ENCODE measurements at places on chromosomes 11 and 22.

DNA sequence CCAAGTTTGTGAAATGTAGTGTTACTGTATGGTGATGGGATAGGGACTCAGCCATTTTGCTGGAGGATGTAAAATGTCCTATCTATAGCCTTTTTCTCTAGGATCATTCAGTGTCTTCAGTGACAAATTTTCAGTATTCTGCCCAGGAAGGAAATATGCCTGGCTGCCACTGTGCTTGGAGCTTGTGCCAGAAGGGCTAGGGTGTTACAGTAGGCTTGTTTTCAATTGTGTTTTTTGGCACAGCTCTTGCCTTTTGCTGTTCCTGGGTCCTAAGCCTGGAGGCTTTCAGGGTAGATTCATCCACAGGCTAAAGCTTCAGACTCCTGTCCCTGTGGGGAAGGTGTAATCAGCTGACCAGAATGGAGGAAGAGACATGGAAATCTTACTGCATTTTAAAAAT is 22.0 kb upstream of the PHOX2A start:
- no peak for DNase-seq

DNA sequence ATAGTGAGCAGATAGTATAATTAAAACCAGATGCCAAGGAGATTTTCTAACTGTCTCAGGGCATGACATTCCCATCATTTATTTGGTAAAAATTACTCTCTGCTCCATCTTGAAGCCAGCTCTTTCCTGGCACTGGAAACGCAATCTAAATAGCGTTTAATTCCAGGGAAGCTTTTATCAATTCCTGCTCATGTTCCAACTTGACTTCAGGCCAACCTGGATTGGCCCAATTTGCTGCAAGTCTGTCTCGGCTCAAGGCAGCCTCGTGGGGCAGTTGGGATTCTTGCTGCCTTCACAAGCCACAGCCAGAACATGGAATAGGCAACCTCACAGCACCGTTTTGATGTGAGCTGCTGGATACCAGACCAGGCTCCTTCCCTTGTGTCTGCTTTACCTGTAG is 1255.9 kb downstream of the TBC1D22A start:
- no peak for DNase-seq

DNA sequence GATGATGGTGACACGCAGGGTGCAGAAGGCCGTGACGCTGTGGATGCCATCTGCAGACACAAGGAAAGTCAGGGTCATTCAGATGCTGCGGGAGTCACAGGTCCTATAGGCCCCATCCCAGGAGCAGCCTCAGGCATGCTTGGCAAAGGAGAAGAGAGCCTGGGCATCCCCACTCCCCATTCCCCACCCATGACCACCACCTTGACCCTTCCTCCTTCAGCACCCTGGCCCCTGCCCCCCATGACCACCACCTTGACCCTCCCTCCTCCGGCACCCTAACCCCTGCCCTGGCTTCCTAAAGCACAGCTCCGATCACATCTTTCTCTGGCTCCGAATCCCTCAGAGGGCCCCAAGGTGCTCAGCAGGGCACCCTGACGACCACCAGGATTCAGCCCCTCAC is 73.1 kb downstream of the CELSR1 start:
- no peak for DNase-seq

DNA sequence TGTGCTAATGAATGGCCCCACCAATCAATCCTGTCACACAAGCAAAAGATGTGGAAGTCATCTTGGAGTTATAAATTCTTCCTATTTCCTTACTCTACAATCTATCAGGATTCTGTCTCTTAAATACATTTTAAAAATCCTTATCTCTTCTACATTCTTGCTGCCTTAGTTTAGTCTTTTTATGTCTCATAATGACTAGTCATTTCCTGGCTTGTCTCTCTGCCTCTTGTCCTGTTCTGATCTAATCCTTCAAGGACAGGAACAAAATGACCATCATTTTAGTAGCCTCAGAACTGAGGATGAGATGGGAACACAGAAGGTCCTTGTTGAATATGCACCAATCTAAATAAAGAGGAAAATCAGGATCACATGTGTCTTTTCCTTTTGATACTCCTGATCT is 56.6 kb upstream of the LIN7C start:
- no peak for DNase-seq

- DNase-seq, result no peak
These were observed 2.3 kb downstream of the ADORA2A start for GRCh38 chr22:24429411-24430365.

GRCh38 chr22:38707346-38707745 is 1.6 kb downstream of the GTPBP1 start:
- DNase-seq, result no peak

DNA sequence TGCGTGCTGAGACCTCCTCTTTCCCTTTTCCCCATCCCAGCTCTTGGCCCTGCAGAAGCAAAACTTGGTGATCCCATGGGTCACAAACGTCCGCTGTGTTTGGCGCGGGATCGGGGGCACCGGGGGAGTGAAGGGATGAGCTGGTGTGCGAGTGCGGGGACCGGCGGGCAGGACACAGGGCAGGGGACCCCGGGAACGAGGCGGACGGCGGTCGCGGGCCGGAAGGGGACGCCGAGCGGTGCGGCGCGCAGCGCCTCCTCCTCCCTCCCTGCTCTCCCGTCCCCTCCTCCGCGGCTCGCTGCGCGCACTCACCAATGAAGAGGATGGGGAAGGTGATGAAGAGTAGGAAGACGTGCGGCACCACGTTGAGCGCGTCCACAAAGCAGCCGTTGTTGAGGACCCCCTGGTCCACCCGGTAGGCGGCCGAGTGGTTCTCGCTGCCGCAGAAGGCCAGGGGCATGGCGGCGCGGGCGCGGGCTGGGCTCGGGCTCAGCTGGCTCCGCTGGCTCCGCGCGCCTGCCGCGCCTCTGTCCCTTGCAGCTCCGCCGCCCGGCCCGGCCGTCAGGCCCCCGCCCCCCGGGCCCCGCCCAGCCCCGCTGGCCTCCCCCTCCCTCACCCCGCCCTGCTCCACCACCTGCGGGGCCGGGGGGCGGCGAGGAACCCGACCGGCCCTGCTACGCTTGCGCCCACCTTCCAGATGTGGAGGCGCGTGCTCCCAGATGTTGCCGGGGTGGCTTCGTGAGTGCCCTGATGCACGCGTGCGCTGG is at the start of gene ABCC8:
Gene ABCC8, minus strand, starts transcription at position 529 of the 767 bp plus-strand sequence. Its CDS starts 69 bp downstream, at position 460.
- DNase-seq, result no peak

DNA sequence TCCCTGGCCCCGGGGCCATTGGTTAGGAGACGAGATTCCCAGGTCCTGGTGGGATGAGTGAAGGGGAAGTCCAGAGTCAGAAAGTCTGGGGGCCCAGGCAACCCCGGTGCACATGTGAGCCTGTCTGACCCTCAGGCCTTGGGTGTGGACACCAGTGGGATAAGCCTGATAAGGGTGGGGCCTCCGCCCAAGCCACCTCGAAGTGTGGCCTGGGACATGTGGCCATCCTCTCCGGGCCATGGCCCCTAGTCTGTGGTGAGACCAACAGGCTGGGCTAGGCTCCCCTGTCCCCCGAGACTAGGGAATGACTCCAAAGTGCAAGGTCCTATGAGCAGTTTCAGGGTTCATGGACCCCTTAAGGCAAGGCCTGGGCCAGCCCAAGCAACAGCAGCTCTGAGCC is 6.3 kb downstream of the CABP7 start:
- no peak for DNase-seq

GRCh38 chr11:61052182-61052972 is 49.9 kb upstream of the CD5 start:
- DNase-seq, result no peak

DNA sequence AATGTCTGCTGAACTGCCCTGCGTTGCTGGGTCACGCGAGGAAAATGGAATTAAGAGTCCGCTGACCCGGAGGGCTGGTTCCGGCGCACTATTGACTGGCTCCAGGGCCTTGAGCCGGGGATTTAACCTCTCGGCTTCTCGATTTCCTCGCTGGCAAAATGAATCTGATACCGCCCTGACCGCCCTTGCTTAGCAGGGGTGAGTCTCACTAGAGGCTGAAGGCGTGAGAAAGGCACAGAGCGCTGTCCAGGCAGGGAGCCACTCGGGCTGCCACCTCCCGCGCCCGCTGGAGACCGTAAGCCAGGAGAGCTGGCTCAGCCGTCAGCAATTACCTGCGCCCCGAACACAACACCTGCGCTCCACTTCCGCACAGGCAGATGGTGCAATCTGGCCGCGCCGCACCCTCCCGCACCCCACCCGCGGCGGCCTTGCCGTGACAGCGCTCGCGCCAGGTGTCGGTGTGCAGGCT is 65.6 kb downstream of the BUD13 start:
- DNase-seq, result no peak

DNA sequence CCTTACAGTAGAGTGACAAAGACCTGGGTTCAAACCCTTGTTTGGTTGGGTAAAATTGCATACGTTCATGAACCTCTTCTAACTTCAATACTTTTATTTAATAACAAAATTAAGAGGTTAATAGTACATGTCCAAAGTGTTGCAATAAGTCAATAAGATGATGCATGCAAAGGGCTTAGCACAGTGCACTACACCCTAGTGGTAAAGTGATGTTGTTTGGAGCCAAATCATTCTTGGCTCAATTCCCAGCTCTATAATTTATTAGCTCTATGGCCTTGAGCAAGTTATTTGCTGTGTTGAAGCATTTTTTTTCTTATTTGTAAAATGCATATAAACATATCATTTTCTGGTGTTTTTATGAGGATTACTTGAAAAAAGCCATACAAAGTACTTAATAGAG is 945.3 kb downstream of the LRRC4C start:
- no peak for DNase-seq

DNA sequence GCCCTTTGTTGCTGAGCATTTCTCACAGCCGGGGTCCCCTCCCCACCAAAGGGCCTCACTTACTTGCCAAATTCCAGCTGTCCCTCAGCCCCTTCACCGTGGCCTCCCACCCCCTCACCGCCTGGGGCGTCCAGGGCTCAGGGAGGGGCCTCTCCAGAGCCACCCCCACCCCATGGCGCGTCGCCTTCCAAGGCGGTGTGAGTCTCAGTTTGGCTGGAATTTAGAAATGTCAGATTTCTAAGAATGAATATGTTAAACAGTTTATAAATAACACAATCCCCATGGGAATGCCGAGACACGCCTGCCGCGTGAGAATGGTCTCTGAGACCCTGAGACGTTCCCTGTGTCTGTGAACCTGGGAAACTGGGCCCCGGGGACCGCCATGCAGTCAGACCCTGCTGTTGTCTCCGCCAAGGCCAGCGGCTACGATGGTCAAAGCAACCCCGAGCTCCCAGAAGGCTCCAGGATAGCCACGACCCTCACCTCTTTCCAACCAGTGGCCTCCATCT is 28.9 kb downstream of the CELSR1 start:
- no peak for DNase-seq

DNA sequence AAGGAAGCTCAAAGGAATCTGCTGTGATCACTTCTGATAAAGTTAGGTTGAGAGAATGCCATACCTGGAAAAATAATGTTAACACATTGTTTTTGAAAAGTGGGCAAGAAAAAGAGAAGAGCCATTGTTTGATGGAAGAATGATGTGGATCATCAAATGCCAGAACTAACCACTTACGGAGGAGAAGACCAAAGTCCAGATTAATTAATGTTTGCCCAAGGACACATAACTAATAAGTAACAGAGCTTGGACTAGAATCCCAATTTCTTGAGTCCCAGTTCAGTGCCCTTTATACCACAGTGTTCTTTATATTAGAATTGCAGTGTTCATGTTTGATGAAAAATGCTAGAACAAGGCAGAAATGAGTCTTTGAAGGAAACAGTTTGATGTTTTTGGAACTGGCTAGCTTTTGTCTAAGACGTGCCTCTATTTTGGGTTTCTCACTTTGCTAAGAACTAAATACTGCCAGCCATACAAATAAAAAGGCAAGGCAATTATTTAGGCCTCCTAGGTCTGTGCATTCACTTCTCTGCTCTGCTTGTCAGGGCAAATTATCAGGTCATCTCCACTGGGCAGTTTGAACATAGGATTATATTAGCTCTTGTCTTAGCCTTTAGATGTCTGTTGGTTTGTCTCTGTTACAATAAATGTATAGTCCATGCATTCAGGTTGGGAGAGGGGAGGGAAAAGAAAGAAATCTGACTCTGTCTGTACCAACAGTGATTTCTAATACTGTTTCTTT is 72.3 kb downstream of the TRIM44 start:
- no peak for DNase-seq

DNA sequence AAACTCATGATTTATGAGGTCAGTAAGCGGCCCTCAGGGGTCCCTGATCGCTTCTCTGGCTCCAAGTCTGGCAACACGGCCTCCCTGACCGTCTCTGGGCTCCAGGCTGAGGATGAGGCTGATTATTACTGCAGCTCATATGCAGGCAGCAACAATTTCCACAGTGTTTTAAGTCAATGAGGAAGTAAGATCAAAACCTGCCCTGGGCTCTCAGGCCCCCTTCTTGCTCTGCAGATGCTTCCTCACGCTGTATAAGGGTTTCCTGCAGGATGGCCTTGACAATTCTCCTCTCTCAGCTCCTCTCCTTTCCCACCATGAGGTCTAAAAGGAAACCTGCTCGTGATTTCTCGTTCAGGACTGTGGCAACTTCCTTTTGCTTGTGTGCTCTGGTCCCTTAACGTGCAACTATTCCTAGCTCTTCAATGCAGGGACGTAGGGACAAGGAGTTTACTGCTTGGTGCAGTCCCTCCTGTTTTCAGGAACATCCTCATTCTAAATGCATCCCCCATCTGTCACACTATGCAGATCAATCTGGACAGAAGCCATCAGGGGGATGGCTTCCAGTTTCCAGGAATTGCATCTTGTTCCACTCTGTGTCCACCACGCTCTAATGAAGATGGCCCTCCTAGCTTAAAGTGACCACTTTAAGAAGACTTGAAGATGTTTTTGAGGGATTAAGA is 64.3 kb upstream of the IGLL5 start:
- no peak for DNase-seq

DNA sequence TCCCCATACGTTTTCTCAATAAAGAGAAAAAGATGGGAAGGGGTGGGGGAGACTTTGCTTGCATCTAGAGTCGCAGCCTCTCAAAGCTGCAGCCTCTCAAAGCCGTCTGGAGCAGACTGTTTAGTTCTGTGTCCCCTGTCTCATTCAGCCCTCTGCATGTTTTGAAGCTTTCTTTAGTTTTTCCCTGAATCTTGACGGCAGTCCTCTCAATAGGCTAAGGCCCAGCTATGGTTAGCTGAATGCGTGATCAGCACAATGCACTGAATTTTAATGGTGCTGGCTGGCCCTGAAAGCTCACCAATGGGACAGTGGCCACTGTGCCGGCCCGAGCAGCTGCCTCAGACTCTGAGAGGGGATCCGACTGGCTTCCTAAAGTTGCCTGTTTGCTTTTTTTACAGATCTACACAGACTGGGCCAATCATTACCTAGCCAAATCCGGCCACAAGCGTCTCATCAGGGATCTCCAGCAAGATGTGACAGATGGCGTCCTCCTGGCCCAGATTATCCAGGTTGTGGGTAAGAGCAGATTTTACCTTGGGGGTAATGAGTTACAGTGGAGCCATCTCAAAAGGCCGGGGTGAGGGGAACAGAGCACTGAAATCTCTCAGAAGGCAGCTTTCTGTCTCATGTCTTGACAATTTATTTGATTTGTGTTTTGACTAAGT is 119.6 kb downstream of the NAV2 start:
- no peak for DNase-seq

DNA sequence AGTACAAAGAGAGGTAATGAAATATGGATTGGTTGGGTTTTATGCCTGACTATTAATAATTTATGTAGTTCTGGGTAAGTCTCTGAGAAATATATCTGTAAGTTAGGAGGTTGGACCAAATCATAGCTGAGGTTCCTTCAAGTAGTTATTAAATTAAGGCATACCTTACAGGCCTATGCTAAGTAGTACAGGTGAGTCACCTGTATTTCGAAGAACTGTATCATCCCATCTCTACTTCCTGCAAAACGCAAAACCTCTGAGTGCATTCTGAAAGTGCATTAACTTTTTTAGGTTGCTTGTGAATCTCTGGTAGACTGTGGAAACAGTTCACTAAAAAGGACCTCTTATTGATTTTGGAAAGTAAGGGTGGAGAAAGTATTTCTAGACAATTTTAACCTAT is 37.1 kb downstream of the APOL5 start:
- DNase-seq, result no peak
